Activated T-helper 1 cell treated with Interleukin-2 at 50 U/mL for 16 hours (primary cell): ENCODE measurements at places on chromosomes 6 and 20.

DNA sequence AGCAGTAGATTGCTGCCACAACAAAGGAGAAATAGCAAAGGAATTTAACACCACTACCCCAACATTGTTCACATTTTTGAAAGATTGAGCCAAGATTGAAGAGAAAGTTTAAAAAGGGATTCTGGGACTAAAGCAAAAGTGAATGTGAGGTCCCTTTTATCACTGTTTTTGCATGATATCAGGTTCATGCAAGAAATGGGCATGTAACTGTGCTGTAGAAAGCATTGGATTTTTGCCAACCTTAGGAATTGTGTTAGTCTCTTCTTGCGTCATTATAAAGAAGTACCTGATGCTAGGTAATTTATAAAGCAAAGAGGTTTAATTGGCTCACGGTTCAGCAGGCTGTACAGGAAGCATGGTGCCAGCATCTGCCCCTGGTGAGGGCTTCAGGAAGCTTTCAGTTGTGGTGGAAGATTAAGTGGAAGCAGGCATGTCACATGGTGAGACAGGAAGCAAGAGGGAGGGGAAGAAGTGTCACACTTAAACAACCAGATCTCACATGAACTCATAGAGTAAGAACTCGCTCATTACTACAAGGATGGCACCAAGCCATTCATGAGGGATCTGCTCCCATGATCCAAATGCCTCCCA is 4.6 kb upstream of the GJB7 start:
- DNase-seq, result no peak

- DNase-seq, result no peak
Measured at GRCh38 chr20:1327241-1327653, 1.7 kb downstream of the SDCBP2 start.

GRCh38 chr20:8242827-8243724 is 111.0 kb downstream of the PLCB1 start:
- no peak for DNase-seq

DNA sequence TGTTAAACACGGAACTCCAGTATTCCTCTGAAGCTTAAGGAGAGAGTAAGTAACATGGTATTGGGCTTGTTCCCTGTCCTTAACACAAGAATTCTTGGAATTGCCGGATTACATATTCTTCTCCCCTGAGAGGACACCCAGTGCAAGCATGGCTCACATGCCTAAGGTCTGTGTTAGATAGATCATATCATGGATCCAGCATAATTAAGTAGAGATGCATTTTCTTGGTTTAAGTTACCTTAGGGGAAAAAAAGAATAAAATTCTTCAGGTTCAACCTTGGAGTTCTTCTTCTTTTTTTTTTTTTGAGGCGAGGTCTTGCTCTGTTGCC is 53.9 kb downstream of the AKAP12 start:
- DNase-seq, result no peak

GRCh38 chr6:164252948-164253347 is 838.4 kb downstream of the QKI start:
- no peak for DNase-seq

GRCh38 chr6:109036574-109037294 is 57.9 kb downstream of the SESN1 start:
- DNase-seq, result no peak

DNA sequence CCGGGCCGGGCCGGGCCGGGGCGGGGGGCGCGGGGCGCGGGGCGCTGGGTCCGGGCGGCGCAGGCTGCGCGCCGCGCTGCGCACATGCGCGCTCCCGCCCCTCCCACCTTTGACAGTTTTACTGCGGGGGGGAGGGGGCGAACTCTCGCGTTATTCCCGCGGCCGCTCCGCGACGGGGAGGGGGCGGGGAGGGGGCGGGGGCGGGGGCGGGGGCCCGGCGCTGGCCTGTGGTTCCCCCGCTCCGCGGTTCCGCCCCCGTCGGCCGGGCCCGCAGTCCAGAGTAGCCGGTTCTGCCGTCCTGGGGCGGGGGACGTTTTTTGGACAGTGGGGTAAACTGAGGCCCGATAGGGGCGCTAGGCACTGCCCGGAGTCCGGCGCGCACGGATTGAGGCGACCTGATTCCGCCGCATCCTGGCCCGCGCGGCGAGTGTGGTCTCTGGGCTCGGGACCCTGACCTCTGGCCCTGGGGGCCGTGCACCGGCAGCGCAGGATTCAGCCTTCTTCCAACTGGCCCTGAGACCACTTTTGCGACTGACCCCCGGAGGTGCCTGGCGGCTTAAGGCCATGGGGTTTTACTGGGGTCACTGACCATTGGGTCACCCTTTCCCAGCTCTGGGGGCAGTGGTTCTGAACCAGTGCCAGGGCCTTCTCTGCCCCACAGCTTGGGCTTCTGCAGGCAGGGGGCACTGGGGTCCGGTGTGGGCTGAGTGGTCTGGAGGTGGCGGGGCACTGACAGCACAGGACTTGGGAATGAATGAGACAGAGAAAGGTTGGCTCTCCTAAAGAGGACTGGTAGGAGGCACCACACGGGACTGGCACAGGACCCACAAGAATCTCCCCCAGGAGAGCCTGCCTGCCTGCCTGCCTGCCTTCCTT is at the start of gene ZNF512B:
Gene ZNF512B (minus strand): TSS at position 93 of the 876 bp plus-strand sequence. CDS start 1,980 bp downstream, outside the sequence.
- peak; percentile 44 for DNase-seq

- no peak for DNase-seq
Measured at GRCh38 chr6:14434916-14435690, 317.5 kb downstream of the CD83 start.

- DNase-seq, result no peak
Measured at GRCh38 chr6:156502969-156503504, 274.1 kb upstream of the ARID1B start.

DNA sequence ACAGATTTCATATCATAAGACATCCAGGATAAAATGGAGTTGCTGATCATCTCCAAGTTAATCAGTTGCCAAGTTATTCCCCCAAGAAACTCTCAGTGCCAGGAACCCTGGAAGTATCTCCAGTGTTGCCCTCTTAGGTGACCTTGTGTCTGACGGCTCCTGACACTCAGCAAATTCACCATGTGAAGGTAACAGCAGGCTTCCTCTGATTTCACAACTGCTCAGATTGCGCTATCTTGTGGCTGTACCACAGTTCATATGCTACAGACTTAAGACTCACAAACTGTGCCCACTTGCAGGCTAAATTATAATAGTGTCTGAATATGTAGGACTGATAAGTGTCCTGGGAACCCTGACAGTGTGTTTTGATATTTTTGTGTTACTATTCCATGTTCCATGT is 186.6 kb upstream of the OPRM1 start:
- DNase-seq, result no peak

DNA sequence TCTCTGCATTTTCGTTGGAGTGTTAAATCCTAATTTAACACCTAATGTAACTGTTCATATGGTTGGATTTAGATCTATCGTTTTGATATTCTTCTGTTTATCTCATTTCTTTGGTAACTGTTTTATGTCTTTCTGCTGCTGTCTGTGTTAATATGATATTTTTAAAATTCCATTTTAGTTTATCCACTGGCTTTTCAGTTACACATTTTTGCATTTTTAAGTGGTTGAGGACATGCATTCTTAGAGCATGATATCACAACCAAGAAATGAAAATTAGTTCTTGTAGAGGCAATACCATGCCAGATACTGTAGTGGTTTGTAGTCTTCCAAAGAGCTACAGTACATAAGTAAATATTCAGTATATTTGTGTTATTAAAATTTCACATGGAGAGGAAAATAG is 58.6 kb downstream of the LIN28B start:
- no peak for DNase-seq

DNA sequence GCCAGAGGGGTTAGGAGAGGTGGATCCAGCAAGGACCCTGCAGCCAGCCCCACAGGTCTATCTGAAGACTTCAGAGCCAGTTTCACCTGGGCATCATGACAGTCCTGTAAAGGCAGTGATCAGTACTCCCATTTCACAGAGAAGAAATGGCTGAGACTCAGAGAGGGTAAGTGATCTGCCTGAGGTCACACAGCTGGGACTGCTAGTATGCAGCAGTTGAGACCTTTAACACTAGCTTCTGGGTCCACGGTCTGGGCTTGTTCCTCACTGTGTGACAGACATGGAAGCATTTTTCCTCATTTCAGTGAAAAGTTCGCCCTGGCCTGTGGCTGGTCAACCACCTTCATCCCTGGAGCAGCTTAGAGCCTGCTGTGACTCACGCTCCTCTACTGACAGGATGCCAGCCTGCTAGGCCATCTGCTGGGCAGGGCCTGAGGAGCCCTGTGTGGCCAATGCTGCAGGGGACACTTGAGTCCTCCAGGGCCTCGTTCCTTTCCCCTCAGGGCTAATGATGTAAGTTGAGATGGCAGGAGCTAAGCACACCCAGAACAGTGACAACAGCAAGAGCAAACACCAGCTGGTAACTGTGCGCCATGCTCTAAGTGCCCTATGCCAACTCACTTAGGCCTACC is 192.0 kb downstream of the LRFN2 start:
- no peak for DNase-seq

- peak; percentile 47 for DNase-seq
Measured at GRCh38 chr6:143060806-143061596, at the start of gene AIG1. AIG1 (plus strand) TSS chr6:143060889; CDS start chr6:143060926, 37 bp downstream.

DNA sequence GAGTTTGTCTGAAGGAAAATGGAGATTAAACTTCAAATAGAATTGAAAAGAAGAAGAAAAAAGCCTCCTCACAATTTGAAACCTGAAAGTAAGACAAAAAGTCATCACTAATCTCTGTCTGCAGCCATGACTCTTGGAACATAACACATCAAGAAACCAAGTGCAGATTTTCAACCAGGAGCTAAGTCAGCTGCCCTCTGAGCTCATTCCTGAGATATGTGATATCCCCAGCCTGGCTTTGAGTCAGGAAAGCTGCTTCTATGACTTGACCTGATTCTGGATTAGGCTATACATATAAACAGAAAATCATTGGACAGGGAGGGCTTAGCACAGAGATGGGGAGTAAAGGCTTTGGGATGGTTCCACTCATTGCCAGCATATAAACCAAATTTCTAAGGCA is 891.4 kb downstream of the TFAP2A start:
- no peak for DNase-seq

DNA sequence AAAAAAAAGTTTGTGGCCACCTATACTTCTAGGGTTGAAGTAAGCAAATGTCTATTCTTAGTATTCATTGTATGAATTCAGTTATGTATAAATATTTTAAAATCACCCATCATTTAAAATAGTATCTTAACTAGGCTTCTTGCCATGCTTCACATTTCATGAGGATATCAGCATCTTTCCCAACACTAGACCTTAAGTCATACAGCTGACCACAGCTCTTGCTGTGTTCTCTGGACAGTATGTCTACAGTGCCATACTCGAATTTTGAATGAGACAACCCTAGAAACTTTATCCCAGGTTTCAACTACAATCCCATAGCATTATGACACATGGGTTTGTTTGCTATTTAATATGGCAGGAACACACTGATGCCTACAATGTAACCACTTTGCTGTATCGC is 5.2 kb downstream of the TXNDC5 start:
- DNase-seq, result no peak

GRCh38 chr6:37493661-37493995 is 6.1 kb downstream of the CCDC167 start:
- no peak for DNase-seq
